ENCODE measurements at places on chromosomes 5 and 9.

GRCh38 chr5:969408-969839 is 39.2 kb upstream of the NKD2 start:
- no peak for DNase-seq

GRCh38 chr9:108136656-108137055 is 647.1 kb upstream of the KLF4 start:
- DNase-seq, result no peak

DNA sequence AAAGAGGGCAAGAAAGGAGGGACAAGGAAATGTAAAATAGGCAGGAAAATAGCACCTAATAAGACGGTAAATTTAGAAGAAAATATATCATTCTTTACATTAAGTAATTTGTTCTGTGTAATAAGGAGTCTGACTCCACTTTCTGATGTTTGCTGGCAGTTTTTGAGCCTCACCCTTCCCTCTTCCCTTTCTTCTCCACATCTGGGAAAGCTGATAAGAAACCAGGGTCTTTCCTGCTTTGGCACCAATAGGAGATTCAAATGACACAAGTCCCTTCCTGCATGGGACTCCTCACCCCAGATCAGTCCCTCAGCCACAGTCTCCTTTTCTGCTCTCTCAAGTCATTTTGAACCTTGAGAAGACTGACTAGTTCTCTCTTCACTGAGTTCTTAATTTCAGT is 31.2 kb upstream of the LECT2 start:
- DNase-seq, result no peak

DNA sequence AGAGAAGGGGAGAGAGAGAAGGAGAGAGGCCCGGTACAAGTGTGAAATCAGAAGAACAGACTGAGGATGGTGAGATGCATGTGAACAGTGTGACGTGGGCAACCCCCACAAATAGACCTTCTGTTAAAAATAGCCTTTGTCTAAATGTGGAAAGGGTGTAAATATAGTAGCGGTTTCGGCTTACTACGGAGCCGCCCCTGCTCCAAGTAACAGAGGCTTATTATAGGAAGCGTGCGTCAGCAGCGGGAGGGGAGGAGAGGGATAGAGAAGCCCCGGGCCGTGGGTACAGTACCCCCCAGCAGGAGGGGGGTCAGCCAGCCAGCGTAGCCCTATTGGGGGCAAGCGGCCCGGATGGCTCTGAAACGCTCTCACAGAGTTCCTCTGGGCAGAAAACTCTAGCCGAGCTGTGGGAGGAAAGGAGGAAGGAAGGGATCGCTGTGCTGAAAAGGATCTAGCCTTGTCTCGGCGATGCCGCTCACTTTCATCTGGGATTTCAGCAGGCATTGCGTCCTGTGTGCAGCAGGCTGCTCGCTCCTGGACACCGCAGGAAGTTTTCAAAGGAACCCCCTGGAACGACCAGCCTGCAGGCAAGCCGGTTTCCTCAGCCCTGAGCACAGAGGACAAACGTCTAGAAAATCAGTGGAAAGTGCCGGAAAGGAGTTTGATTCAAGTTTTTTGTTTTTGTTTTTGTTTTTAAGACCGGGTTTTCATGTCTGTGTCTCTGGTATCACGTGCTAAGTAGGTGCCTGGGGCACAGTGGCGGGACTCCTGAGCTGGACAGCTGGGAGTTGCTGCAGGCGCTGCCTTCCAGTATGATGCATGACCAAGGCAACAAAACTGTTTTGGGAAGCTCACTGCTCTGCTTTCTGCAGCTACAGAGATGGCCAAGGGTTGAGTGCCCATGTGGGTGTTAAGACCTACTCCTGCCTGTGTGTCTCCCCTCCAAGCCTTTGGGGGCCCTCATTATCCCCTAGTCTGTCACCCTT is 146.6 kb downstream of the SEC61B start:
- no peak for DNase-seq

DNA sequence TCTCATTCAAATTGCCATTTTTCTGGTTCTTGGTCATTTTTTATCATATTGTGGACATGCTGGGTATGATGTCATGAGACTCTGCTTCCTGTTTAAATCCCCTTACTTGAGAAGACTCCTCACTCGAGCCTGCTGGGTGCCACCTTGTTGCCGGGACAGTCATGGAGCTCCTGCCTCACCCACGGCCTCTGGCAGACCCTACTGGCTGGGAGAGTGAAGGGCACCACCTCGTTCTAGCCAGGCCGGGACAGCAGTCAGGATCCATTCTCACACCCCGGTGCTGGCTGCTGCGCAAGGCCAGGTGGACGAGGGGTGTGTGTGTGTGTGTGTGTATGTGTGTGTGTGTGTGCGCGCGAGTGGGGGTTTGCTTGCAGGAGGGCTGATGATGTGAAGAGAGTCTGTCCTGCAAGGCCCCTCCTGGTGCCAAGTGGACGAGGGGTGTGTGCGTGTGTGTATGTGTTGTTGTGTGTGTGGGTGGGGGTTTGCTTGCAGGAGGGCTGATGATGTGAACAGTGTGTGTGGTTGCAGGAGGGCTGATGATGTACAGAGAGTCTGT is 4.4 kb downstream of the CEP72 start:
- DNase-seq, result peak; percentile 18

DNA sequence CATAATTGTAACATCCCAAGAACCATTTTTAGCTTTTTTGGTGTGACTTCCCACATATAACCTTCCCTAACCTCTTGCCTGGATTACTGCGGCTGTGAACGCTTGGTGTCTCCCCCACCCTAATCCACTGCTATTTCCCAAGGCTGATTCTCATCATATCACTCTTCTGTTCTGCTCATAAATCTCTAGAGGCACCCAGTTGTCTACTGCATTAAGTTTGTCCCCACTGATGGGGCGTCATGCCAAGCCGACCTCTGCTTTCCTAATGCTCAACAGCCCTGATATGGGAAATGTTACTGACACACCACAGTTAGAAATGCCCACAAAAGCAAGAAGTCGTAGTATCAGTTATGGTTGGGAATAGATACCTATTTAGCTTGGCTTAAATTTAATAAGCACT is 24.4 kb downstream of the NPR3 start:
- DNase-seq, result no peak

DNA sequence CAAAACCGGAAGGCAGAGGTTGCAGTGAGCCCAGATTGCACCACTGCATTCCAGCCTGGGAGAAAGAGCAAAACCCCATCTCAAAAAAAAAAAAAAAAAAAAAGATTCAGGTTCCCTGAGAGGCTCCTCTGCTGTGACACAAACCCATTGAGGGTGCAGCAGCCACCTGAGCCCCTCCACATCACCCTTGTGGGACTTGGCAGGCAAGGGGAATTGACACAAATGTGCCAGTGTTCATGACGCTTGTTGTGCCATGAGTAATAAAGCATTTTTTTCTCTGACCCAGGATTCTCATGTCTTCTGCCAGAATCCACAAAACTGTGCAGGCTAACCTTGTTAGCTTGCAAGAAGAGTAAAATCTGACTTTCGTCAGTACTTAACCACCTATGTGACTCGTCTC is 149.6 kb downstream of the TTC39B start:
- no peak for DNase-seq

DNA sequence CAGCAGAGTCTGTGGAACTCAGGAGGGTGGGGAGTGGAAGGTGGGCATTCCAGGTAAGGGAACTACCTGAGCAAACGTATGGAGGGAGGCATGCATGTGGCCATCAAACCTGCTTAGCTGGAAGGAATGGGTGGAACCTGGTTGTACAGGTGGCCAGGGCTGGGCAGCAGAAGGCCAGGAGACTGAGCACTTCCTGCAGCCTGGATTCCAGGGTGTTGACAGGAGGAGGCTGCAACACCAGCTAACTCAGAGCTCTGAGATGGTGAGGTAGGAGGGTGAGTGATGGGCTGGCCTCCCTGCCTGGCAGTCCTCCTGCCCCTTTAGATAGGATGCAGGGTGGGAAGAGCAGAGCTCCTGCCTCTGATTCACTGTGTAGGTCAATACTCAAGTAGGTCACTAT is 92.5 kb upstream of the CPEB4 start:
- DNase-seq, result no peak
